ENCODE measurements at places on chromosomes 7 and 10.

- DNase-seq: no peak
Measured at GRCh38 chr10:128161031-128161430, 34.8 kb upstream of the MKI67 start.

DNA sequence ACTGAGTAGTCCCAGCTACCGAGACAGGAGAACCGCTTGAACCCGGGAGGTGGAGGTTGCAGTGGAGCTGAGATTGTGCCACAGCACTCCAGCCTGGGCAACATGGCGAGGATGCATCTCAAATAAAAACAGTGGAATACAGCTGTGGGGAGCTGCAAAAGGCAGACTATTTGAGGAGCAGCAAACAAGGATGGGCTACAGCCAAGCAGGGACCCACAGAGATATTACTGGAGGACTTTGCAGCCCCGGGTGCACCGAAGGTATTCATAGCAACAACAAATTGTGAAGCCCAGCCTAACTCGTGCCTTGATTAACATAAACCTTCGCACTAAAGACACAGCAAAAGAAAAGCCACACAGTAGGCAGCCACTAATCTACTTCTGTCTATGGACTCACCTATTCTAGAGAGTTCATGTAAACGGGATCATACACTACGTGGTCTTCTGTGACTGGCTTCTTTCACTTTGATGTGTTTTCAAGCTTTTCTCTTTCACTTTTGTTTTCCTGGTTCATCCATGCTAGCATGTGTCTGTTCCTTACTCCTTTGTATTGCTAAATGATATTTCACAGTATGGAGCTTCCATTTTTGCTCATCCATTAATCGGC is 34.0 kb downstream of the PODXL start:
- no peak for DNase-seq

GRCh38 chr7:1219498-1219897 is 13.2 kb upstream of the UNCX start:
- no peak for DNase-seq

DNA sequence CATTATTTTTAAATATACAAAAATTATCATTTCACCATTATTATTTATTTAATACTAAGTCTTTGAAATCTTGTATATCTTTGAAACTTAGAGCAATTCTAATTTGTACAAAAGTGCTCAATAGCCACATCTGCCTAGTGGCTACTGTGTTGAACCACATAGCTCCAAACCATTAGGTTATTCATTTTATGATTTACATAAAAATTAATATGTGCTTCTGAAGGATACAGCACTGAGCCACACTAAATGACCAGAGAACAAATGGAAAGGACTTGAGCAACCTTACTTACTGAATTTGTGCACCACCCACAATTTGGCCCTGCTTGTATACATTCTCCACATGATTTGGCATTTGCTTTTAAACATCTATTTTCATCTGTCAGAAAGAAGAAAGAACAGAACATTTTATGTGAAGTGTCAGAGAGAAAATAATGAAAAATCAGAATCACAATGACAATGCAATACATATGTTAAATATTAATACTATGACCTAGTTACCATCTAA is 25.8 kb downstream of the ITGB1 start:
- no peak for DNase-seq

DNA sequence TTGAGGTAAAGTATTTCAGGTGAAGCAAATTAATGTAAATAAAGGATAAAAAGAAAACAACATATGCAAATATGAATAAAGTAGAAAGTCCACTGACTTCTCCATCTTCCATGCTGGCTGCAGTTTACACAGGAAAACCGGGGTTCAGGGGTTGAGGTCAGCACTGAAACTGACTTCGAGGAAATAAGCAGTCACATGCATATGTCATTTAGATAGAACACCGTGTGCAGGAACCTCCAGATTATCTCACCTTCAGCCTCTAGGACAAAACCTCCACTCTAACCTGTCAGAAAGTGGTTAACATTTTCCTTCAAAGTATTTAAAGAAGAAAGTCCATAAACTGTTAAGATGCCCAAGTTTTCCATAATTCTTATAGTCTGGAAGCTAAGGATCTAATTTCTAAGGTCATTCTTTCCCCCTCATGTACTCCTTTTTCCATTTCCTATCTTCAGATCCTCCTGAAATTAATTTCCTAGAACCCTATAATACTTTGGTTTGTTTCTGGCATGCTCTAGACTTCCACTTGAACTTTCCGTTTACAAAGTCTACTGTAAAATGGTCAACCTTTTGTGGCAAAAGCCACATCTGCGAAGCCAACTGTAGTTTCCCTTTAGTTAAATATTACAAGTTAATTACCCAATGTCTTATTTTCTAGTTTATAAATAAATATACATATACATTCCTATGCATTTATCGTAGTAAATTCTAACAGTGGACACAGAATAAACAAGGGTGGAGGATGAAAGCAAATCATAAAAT is 173.3 kb downstream of the RAPGEF5 start:
- DNase-seq: no peak

- no peak for DNase-seq
Measured at GRCh38 chr7:2611401-2611800, 20.4 kb upstream of the TTYH3 start.

DNA sequence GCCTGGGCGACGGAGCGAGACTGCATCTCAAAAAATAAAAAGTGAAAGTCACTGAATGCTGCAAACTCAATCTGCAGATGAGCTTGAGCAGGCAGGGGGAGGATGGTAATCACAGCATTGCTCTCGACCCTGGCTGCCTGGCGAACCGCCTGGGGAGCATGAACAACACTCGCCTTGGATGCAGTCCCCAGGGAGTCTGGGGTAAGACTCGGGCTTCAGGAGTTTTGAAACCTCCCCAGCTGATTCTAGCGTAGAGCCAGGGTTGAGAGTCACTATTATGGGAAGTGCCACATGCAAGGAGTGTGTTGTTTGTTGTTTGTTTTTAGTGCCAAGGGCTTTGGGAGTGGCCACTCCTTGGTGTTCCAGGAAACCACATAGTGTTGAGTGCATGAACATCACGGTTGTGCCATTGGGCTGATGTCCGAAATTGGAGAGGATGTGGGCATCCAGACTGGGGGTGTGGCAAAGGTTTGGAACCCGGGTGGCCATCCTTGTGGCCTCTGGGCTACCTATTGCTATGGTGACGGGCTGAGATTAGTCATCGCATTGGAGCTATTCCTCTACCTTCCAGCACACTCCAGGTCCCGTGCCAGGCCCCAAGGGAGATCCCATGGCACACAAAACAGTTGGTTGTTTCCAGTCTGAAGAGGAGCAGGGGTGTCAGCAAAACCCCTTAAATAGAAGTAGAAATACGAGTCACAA is 92.6 kb downstream of the RGS10 start:
- no peak for DNase-seq

- no peak for DNase-seq
Measured at GRCh38 chr10:60006062-60006461, 99.7 kb upstream of the CCDC6 start.

DNA sequence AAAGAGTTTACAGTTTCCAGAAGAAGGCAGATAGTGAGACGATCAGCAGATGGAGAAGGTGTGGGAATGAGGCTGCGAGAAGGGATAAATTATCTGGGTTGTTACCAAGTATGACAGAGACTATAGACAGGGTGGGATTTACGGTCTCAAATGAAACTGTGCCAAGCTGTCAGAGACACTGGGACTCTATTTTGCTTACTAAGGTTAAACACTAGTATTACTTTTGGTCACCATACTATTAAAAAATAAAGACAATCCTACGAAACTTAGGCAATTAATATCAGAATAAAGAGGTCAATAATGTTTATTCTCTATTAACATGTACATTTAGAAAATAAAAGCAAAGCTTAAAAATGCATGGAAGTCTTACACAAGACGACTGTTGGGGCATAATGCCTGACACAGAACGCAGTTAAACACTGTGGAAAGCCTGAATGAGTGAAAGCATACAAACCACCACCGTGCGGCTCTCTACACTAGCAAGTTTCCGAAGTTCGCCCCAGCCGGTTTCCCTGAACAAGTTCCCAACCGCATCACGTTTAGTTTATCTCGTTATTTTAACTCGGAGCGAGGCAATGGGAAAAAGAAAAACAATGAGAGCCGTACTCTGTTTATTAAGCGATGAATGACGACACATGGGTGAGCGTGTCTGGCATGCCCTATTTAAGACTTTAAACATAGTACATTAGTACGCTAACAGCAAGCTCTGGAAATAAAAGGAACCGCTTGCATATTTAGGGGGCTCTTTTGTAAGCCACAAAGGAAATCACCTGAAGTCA is 909 bp upstream of the CC2D2B start:
- peak; percentile 25 for DNase-seq

DNA sequence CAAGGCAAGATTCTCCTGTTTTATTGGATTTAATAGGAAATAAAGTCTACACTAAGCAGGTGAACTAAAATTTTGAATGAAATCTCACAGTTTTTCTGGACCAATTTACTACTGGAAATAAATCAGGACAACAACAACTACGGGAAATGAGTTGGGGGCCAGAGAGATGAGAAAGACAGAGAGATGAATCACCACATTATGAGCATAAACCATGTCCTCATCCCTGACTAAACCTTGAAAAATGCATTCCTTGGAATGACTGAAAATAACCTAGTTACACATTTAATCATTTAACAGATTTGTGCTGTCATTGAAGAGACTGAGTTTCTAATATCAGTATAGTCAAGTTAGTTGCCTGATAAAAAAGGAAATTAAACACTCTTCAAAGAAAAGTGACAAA is 608.4 kb upstream of the KCND2 start:
- no peak for DNase-seq

Data from stimulated activated CD8-positive, alpha-beta memory T cell treated with anti-CD3 and anti-CD28 coated beads, Interleukin-4, amount 100 ng/mL, for 24 hours (primary cell).